ENCODE measurements at places on chromosomes 2 and 18. TPM values are rescaled to one million over a fixed set of nuclear protein-coding genes. Genes with fewer than 3 reads are reported as not detected.

IL1F10 gene
- total RNA-seq = not detected

RAD51AP2 gene
- total RNA-seq = not detected

SETBP1 gene
- 0.18 TPM for total RNA-seq

ADD2 gene
- 59.6 TPM for total RNA-seq

MDH1B gene
- 0.07 TPM for total RNA-seq

POMC gene
- total RNA-seq = not detected

SLC14A1 gene
- 0.20 TPM for total RNA-seq

SERPINB4 gene
- total RNA-seq = not detected

TCF7L1 gene
- total RNA-seq = 0.13 TPM

AMER3 gene
- not detected for total RNA-seq

ARHGAP28 gene
- 5.2 TPM for total RNA-seq

SIX2 gene
- not detected for total RNA-seq
